ENCODE measurements at places on chromosomes 5 and 9.

DNA sequence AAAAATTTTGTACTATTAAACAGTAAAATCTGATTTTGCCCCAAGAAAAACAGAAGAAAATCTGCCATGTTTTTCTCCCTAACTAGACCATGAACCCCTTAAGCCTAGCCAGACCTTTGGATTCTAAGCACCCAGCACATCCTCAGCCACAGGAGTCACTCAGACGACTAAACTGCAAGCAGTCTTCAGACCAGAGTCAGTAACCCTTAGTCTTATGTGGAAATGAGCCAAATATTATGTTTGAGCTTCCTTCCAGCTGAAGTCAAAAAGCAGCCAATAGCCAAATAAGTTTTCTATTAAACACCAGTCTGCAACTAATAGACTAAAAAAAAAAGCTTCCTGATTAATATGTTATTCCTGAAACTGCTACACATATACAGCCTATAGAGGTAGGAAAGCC is 47.4 kb downstream of the GOLPH3 start:
- H3K36me3 ChIP-seq, result no peaks in the 10 kb centered on the region
- no peak overlapping the region for H3K4me3 ChIP-seq
- no peak overlapping the region for H3K27ac ChIP-seq
- no peaks in the 10 kb centered on the region for H3K27me3 ChIP-seq

- no peak for DNase-seq
- no peaks in the 10 kb centered on the region for H3K36me3 ChIP-seq
- H3K27ac ChIP-seq, result no peak overlapping the region
- H3K4me1 ChIP-seq, result no peaks in the 10 kb centered on the region
- no peaks in the 10 kb centered on the region for H3K27me3 ChIP-seq
Observed at GRCh38 chr5:55254802-55255201, 21.4 kb upstream of the CCNO start.

DNA sequence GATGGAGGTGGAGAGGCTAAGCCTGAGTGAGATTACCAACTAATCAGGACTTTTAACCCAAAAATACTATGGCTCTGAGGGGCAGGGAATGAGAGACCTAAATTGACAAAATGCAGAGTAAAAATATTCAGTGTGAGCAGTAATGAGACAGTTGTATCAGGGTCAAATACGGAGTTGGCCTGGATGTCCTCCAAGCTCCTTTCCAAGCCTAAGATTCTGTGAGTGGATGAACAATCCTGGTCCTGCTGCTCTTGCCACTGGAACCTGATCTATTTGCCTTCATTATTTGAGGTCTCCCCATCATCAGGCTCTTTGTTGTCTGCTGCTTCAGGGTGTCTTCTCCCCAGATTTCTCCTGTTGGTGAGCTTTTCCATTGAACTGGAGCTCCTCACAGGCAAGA is 1.1 kb downstream of the PDCD1LG2 start:
- no peaks in the 10 kb centered on the region for H3K27me3 ChIP-seq
- no peak for DNase-seq

DNA sequence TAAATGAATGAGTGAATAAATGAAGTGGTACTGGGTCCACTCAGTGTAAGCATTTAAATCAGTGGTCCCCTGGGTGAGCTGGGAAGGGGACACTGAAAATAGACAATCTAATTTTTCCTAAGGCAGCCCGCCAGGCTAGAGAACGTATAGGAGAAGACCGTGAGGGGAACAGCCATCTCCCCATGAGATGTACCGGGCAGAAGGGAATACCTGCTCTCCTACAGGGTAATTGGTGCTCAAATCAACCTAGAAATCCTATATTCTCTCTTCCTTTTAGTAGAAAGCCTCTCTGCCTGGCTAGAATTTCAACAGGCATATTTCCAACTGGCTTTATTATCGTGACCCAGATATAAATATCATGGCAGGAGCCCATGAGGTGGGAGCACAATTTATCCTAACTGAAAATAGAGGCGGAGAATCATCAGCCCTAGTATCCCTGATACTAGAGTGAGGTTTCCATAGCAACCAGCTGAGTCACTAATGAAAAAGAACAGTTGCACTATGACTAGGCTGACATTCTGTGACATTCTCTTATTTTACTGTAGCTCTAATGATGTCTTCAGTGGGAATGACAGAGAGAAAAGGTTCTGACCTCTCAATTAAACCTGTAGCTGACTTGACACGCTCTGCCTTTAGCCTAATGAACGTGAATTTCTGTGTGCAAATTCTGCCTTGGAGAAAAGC is 96.5 kb upstream of the CAST start:
- no peaks in the 10 kb centered on the region for H3K27me3 ChIP-seq
- H3K36me3 ChIP-seq, result no peaks in the 10 kb centered on the region
- no peak for DNase-seq
- H3K4me3 ChIP-seq, result no peak overlapping the region

GRCh38 chr5:157819502-157820115 is 39.3 kb downstream of the CLINT1 start:
- peaks cover 9% of the 10 kb centered on the region for H3K4me1 ChIP-seq
- no peak for DNase-seq
- no peaks in the 10 kb centered on the region for H3K27me3 ChIP-seq
- H3K4me3 ChIP-seq, result no peak overlapping the region
- H3K27ac ChIP-seq, result no peak overlapping the region
- H3K36me3 ChIP-seq, result no peaks in the 10 kb centered on the region

- H3K27ac ChIP-seq, result peak overlapping the region; percentile 92
- peak overlapping the region; percentile 83 for H3K4me3 ChIP-seq
- no peaks in the 10 kb centered on the region for H3K36me3 ChIP-seq
- H3K27me3 ChIP-seq, result no peaks in the 10 kb centered on the region
- peak; percentile 51 for DNase-seq
Observed at GRCh38 chr5:81749561-81750307, 1.2 kb downstream of the SSBP2 start.

- no peak overlapping the region for H3K4me3 ChIP-seq
- no peaks in the 10 kb centered on the region for H3K4me1 ChIP-seq
- no peaks in the 10 kb centered on the region for H3K27me3 ChIP-seq
- H3K27ac ChIP-seq, result no peak overlapping the region
- no peaks in the 10 kb centered on the region for H3K36me3 ChIP-seq
- DNase-seq, result no peak
Observed at GRCh38 chr5:61232490-61233050, 70.3 kb upstream of the SMIM15 start.

DNA sequence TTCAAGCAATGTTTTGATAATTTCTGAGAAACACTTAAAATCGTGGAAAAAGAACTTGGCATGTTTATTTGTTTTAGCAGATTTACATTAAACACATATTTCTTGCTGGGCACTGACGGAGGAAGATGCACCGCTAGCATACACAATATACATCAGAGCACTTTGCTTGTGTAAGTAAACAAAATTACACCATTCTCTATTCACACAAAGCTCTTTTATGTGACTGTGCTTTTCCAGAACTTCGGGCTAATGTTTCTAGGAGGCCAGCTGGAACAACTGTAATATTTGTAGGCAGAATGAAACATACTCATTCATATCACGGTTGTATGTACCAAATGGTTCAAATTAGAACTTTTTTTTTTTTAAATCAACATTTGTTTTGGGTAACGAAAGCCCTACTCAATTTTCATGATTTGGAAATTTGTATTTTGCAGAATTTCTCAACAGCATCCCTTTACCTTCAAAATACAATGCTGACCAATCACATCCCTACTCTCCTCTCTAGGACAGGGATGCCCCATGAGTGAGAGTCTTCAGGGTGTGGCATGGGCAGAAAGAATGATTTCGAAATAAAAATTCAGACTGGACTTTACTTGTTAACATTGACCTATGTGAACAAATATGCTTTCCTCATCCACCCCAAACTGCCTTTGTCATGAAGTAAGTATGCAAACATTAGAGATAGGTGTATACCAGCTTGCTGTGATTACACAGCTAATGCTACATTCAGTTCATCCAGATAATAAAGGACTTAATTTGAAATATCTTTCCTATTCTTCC is 425.1 kb downstream of the BNC2 start:
- DNase-seq, result no peak
- H3K36me3 ChIP-seq, result no peaks in the 10 kb centered on the region
- no peaks in the 10 kb centered on the region for H3K27me3 ChIP-seq
- H3K27ac ChIP-seq, result no peak overlapping the region
- no peak overlapping the region for H3K4me3 ChIP-seq

- peak within 1 kb of the TSS; percentile 55 for H3K4me3 ChIP-seq
- no peaks in the 10 kb centered on the region for H3K27me3 ChIP-seq
- peaks cover 26% of the 10 kb centered on the region for H3K4me1 ChIP-seq
Observed at GRCh38 chr9:35791297-35791921, at the start of gene NPR2. Gene NPR2 (plus strand): TSS chr9:35791591. CDS start chr9:35792409, 818 bp downstream.

GRCh38 chr5:1524481-1524798 is 680 bp upstream of the LPCAT1 start:
- H3K4me1 ChIP-seq, result peaks cover 17% of the 10 kb centered on the region
- DNase-seq, result peak; percentile 16
- peak overlapping the region; percentile 86 for H3K27ac ChIP-seq
- peak overlapping the region; percentile 80 for H3K4me3 ChIP-seq

- H3K27ac ChIP-seq, result no peak overlapping the region
- no peaks in the 10 kb centered on the region for H3K36me3 ChIP-seq
- H3K4me1 ChIP-seq, result no peaks in the 10 kb centered on the region
- DNase-seq, result no peak
- no peak overlapping the region for H3K4me3 ChIP-seq
Observed at GRCh38 chr5:78974011-78974410, 11.1 kb downstream of the ARSB start.

DNA sequence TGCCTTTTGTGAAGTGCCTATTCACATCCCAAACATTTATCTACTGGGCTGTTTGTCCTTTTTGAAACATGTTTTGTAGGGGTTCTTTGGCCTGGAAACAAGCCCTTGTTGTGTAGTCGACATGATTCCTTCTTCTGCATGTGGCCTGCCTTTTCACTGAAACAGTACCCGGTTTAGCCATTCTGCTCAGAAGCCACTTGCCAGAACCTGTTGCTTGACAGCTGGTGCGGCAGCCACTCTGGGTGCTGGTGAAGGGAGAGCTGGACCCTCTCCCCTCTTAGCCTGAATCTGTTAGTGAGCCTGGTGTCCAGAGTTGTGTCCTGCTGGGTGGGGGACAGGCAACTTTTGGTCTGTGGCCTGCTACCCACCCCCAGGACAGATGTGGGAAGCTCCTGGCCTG is 128.8 kb upstream of the CACNA1B start:
- H3K27ac ChIP-seq, result no peak overlapping the region
- DNase-seq, result no peak
- H3K27me3 ChIP-seq, result no peaks in the 10 kb centered on the region
- no peaks in the 10 kb centered on the region for H3K36me3 ChIP-seq
- H3K4me3 ChIP-seq, result no peak overlapping the region
